ENCODE measurements at places on chromosomes 12 and 14.

GRCh38 chr12:19431407-19432308 lies 7.6 kb upstream of the AEBP2 start:
- peak; percentile 58 for DNase-seq

DNA sequence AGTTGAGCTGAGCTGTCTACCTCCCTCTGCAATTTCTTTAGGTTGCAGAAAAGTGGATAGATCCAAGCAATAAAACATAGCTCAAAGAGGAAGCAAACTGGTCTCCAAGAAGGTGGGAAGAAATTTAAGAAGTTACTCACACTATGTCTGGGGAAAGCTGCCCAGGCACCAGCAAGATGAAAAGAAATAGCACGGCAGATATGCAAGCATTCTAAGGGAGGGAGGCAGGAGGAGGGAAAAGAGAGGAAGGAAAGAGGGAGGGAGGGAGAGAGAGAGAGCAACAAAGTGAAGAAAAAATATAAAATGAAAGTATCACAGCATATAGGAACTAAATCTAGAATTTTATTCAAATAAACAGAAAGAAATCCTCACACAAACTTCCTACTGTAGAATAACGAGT lies 240.7 kb downstream of the APAF1 start:
- DNase-seq, result no peak

- DNase-seq, result no peak
These were observed 7.6 kb downstream of the M6PR start for GRCh38 chr12:8941691-8942478.

- DNase-seq, result no peak
These were observed 81.1 kb downstream of the ARL6IP4 start for GRCh38 chr12:123061441-123062205.

DNA sequence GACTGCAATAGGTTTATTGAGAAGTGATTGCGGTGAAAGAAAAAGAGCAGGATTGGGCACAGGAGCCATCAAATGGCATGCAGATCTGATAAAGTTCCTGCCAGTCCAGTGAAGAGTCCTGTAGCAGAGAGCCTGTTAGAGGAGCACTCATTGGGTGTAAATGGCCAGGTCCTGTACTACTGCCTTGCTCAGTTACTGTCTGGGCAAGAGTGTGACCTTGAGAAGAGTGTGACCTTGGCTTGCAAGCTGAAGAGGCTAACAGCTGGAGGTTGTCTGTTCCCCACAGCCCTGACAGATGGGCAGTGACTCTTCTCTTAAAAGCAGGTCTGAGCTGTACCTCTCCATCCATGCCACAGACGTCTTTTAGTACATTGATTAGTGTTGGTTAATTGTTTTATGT lies 148.6 kb upstream of the SLC38A2 start:
- no peak for DNase-seq

DNA sequence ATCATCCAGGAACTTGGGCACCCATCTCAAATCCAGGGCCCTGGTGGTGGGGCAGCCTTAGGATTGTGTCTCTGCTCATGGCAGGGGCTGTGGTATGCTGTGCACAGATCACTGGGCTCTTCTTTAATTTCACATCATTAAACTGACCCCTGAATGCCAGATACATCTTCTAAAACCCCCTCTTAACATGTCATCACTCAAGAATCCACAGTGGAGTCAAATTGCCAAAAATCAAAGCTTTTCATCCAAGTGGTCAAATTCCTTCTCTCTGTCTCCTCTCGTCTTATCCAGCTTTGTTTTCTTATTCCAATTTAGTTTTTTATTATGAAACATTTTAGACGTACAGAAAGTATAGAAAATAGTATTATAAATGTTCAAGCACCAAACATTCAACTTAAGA lies 97.5 kb downstream of the ADCK1 start:
- no peak for DNase-seq

GRCh38 chr14:22929961-22930364 lies 787 bp upstream of the PRMT5 start:
- DNase-seq, result peak; percentile 79

DNA sequence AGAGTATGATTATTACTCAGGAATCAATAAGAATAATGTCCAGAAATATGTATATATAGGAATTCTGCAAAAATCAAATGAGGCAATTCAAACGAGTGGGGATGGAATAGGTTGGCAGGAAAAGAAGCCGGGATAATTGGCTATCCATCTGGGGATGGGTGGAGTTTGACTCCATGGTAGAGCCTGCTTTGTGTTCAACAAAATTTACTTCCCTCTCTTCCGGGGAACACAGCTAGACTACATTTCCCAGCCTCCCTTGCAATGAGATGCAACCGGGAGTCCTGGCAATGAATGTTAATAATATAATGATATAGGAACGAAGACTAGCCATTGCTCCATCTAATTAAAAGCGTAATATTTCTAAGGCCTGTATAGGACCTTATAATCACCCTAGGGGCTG lies 146.6 kb downstream of the EFCAB11 start:
- DNase-seq, result no peak

- no peak for DNase-seq
These were observed 136.7 kb downstream of the ZNF664 start for GRCh38 chr12:124109760-124110159.

GRCh38 chr14:54807428-54807827 lies 95.2 kb downstream of the GCH1 start:
- DNase-seq, result no peak

DNA sequence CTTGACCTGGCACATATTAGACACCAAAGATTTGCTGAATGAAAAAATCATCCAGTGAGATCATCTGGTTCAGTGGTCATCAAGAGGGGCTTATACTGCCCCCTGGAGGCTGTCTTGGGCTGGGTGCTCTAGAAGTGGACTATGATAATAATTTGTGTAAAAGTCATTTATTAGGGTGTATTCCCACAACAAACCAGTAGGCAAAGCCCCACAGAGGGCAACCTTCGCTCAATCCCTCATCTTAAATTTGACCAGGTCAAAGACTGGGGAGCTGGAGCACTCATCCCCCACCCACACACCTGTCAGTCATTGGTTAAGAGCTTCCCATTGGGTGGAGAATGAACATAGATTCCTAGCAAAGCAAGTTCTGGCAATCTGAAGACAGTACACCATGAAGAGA lies 20.0 kb upstream of the FICD start:
- DNase-seq, result no peak

GRCh38 chr12:12392413-12392812 lies 35.5 kb downstream of the BORCS5 start:
- no peak for DNase-seq

GRCh38 chr14:64758691-64759554 lies 54.7 kb downstream of the PLEKHG3 start:
- DNase-seq, result no peak

DNA sequence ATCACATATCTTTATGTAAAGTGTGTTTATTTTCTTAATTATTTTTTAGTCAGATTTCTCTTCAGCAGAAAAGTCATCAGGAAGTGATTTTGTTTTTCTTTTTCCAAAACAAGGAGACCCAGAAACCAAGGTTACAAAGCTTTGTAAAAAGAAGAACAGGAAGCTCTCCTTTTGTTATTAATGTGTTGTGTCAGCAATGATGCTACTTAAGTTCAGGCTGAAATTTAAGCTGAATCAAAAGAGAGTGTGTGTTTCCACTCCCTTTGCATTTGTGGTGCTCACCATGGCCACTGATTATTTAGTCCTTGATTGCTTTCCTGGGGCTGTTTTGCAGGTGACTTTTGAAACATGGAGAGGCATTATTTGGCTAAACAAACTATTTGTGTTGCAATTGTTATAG lies 155.3 kb upstream of the ATP2B1 start:
- no peak for DNase-seq

DNA sequence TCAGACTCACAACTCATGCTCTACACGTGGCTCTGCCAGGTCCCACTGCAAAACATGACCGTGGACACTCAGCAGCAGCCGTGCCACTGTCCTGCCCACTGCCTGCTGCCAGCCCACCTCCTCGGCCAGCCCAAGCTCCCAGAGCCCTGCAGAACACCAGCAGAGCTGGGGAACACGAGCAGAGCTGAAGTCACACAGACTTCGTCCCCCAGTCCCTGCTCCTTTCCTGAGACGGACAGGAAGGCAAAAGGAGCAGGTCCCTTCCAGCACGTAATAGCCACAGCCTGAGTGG lies 152.1 kb downstream of the DPF3 start:
- DNase-seq, result no peak

- DNase-seq, result no peak
These were observed 25.0 kb upstream of the APPL2 start for GRCh38 chr12:105261010-105261409.

GRCh38 chr14:65373671-65374039 lies 38.9 kb upstream of the FUT8 start:
- DNase-seq, result peak; percentile 71

DNA sequence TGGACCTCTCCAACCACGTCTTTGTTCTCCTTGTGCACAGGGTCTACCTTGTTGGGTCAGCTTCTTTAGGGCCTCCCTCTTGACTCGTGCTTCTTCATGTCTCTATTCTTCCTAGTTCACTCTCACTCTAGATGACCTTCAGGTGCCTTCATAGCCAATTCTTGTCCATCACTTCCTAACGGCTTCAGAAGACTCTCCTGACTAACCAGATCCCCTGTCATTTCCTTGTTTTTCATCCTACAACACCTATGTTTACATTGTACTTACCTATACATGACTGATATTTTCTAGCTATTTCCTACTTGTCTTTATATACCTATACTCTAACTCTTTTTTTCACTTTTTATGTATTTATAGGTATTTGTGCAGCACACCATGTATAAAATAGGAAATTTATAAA lies 117.1 kb downstream of the RPS6KA5 start:
- DNase-seq, result no peak

- DNase-seq, result no peak
These were observed 7.5 kb downstream of the HEBP1 start for GRCh38 chr12:12992418-12993130.

GRCh38 chr14:90424075-90424474 lies 27.2 kb downstream of the CALM1 start:
- DNase-seq, result no peak

DNA sequence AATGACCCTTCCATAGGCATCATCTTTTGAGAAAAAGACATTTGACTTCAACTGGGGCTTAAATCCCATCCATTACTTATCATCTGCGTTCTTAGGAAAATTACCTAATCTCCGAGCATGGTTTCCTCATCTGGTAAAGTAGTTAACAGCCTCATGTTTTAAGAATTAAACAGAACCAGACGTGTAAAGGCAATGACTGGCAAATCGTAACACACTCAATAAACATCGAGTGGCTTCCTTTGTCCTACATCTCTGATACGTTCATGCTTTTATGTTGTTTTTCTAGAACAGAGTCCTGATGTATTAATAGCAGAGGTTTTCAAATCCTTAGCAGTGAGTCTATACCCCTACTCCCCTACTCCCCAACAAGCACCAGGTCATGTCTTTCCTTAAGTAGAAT lies 189.7 kb upstream of the RGS6 start:
- DNase-seq, result no peak
